ENCODE measurements at places on chromosomes 5 and 9. TPM values are rescaled to one million over a fixed set of nuclear protein-coding genes. Genes with fewer than 3 reads are reported as not detected.

ARID3C gene
- not detected for polyA plus RNA-seq

SEC24A gene
- polyA plus RNA-seq: 9.1 TPM

PCDHGA9 gene
- 0.29 TPM for polyA plus RNA-seq

MYO10 gene
- not detected for polyA plus RNA-seq

MARCHF3 gene
- polyA plus RNA-seq: 31.7 TPM

COL15A1 gene
- polyA plus RNA-seq: 0.08 TPM

IL4 gene
- not detected for polyA plus RNA-seq

PTPN3 gene
- not detected for polyA plus RNA-seq

BHMT2 gene
- not detected for polyA plus RNA-seq

TNIP1 gene
- 78.3 TPM for polyA plus RNA-seq

TMEM171 gene
- polyA plus RNA-seq: not detected

Data from IgD-negative memory B cell (primary cell).